ENCODE measurements at places on chromosomes 7 and 10.
A peak's percentile ranks its signal among the peaks of the same experiment; 100 is the strongest.

GRCh38 chr7:108078211-108078673 lies 51.9 kb downstream of the LAMB4 start:
- DNase-seq = peak; percentile 57

- no peak for DNase-seq
These were observed 96.3 kb downstream of the GNAT3 start for GRCh38 chr7:80415522-80415921.

DNA sequence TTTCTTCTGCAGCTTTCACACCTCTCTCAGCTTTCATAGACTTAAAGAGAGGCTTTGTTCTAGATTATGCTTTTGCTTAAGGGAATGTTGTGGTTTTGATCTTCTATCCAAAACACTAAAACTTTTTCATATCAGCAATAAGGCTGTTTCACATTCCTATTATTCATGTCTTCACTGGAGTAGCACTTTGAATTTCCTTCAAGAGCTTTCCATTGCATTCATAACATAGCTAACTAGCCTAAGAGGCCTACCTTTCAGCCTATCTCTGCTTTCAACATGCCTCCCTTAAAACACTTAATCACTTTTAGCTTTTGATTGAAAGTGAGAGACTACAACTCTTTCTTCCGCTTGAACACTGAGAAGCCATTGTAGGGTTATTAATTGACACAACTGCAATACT lies 1117.0 kb upstream of the PHF14 start:
- DNase-seq = no peak

DNA sequence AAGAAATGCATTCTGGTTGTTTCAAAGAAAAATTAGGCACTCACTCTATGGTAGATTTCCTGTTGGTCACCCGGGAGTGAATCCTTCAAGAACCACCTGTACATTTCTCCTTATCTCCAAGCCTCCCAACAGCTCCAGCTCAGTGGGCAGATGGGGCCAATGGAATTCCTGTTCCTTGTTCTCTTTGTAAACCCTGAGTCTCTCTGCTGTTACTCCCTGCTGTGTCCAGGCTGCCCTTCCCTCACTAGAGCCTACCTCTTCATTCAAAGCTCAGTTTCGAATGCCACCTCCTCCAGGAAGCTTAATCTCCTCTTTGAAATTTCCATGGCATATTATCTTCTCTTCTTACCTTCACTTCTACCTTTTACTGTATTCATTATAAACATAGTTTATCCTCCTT lies 3.5 kb upstream of the BMPER start:
- DNase-seq = no peak

GRCh38 chr7:87287738-87288341 lies 57.6 kb upstream of the CROT start:
- DNase-seq = no peak

DNA sequence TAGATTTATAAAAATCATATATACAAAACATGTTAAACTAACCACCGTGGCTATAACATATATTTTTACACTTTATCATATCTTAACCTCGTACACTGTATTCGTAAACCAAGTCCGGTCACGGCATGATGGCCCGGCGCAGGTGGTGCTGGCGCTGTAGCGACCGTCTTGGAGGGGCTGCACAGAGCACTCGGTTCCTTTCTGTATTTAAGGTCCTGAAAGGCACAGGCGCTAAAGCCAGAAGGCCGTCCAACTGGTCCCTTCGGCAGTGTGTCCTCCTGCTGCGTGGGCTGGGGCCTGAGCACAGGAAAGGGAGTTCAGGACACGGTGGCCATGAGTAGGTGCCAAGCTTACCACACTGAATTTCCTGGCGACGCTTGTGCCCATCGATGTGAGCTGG lies 33.8 kb downstream of the AMZ1 start:
- no peak for DNase-seq

- no peak for DNase-seq
These were observed 86.2 kb upstream of the AOAH start for GRCh38 chr7:36810489-36810888.

- DNase-seq = no peak
These were observed 282.7 kb downstream of the POU6F2 start for GRCh38 chr7:39260279-39260844.

- DNase-seq = no peak
These were observed 980 bp downstream of the ADAM8 start for GRCh38 chr10:133275684-133276092.

DNA sequence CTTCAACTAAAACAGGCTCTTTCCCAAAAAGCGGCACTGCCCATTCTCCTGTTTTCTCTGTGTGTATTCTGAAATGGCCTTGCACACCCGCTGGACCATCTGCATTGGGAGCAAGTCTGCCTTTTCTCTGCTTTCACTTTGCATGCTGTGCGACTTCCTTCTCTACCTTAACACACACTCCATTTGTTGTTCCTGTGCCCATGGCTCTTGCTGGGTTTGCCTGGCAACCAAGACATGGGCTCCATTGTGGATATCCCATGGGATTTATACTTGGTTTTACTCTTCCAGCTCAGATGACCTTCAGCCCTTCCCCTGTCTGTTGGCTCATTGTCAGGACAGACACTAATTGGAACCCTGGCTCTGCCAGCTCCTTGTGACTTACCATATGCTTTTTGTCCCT lies 465.3 kb downstream of the REEP3 start:
- no peak for DNase-seq

DNA sequence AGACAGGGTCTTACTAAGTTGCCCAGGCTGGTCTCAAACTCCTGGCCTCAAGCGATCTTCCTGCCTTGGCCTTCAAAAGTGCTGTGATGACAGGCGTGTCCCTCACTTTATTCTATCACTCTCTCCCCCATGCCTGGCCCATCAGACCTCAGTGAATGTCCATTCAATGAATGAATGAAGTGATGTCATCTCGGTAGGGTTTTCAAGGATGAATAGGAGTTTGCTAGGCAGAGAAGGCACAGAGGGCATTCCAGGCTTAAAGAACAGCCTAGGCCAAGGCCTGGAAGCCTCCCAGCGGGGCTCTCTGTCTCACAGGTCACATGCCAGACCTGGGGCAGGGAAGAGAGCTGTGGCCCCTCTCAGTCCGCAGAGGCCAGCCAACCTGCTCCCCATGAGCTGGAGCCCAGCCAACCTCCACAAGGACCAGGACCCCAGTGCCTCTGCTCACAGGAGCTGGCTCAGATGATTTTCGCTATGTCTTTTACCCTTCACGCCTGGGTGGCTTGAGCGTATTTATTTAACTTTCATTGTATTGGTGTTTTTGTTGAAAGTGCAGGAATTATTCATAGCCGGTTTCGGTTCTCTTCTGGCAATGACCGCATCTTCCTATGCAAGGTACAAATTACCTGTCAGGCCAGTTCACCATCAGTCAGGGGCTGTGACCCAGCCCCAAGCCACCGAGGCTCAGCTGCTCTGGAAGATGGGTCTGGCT lies 11.8 kb upstream of the TNRC18 start:
- DNase-seq = no peak

- DNase-seq = no peak
These were observed 1.6 kb upstream of the DNAJB6 start for GRCh38 chr7:157335236-157335635.

GRCh38 chr10:3761021-3761686 lies 23.9 kb downstream of the KLF6 start:
- no peak for DNase-seq
